Colonic mucosa (tissue), 4 donors: ENCODE measurements at places on chromosomes 5 and 9. TPM values are rescaled to one million over a fixed set of nuclear protein-coding genes. Genes with fewer than 3 reads are reported as not detected.

- no peaks in the 10 kb centered on the region for H3K27me3 ChIP-seq
- H3K36me3 ChIP-seq: no peaks in the 10 kb centered on the region
- DNase-seq: no peak
- no peak overlapping the region for H3K27ac ChIP-seq
- H3K4me1 ChIP-seq: no peaks in the 10 kb centered on the region
- no peak overlapping the region for H3K4me3 ChIP-seq
Observed at GRCh38 chr5:74352256-74352655, 288.3 kb downstream of the ENC1 start.

DNA sequence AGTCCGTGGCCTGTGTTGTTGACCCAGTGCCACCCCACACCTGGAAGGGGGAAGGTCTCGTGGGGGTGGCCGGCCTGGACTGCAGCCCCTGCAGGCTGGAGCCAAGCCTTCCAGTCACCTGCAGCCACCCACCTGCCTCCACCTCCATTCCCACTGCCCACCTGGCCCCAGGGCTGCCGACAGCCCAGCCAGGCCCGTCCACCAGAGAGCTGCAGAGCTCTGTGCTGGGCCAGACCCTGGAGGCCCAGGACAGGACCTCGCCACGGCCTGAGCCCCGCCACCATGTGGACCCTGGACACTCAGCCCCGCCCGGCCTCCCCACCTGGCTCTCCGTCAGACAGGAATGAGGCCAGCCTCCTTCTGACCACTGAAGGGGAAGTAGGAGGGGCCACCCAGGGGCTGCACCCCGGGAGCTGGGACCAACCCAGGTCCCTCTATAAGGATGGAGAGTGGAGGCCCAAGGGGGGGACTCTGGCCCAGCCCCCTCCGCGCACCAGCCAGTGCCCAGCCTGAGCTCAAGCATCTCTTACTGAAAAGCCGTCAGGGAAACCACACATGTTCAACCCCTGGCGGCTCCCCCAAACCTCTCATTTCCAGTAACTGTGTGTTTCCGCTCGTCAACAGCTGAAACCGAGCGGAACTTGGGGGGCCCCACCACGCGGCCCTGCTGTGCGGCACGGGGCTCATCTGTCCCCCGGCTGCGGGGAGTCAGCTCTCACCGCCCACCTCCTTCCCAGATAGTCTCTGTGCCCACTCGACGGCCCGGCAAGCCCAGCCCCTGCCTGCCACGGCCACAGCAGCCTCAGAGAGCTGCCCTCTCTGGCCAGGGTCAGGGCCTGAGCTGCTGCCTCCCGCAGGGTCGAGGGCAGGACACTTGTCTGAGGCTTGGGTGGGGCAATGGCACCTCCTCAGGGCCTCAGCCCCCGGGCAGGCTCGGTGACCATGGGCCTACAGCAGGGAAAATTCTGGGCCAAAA lies 12.8 kb downstream of the NOTCH1 start:
- H3K4me1 ChIP-seq: peaks cover 61% of the 10 kb centered on the region
- H3K36me3 ChIP-seq: no peaks in the 10 kb centered on the region
- H3K27me3 ChIP-seq: no peaks in the 10 kb centered on the region
- DNase-seq: no peak
- H3K27ac ChIP-seq: peak overlapping the region; percentile 65
- no peak overlapping the region for H3K4me3 ChIP-seq

DNA sequence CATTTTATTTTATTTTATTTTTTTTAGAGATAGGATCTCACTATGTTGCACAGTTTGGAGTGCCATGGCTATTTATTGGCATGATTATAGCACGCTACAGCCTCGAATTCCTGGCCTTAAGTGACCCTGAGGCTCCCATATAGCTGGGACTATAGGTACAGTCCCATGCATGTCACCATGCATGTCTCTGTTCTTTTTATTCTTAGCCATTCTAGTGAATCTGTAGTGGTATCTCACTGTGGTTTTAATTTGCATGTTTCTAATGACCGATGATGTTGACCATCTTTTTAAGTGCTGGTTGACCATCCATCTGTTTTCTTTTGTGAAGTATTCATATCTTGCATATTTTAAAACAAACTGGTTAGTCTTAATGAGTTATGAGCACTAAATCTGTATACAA lies 76.1 kb downstream of the SLC44A1 start:
- H3K27ac ChIP-seq: no peak overlapping the region
- no peak overlapping the region for H3K4me3 ChIP-seq
- no peak for DNase-seq
- H3K27me3 ChIP-seq: no peaks in the 10 kb centered on the region

GRCh38 chr5:141711687-141712086 lies 29.7 kb upstream of the ARAP3 start:
- no peak for DNase-seq
- no peak overlapping the region for H3K27ac ChIP-seq
- H3K27me3 ChIP-seq: no peaks in the 10 kb centered on the region
- H3K4me1 ChIP-seq: no peaks in the 10 kb centered on the region
- no peaks in the 10 kb centered on the region for H3K36me3 ChIP-seq

GRCh38 chr9:6045364-6045763 lies 29.9 kb upstream of the RANBP6 start:
- DNase-seq: no peak
- no peak overlapping the region for H3K27ac ChIP-seq
- H3K4me1 ChIP-seq: no peaks in the 10 kb centered on the region

GRCh38 chr9:37639109-37639762 lies 11.5 kb upstream of the FRMPD1 start:
- no peak overlapping the region for H3K4me3 ChIP-seq
- H3K27ac ChIP-seq: no peak overlapping the region
- no peaks in the 10 kb centered on the region for H3K36me3 ChIP-seq
- H3K4me1 ChIP-seq: no peaks in the 10 kb centered on the region
- no peak for DNase-seq
- no peaks in the 10 kb centered on the region for H3K27me3 ChIP-seq

DNA sequence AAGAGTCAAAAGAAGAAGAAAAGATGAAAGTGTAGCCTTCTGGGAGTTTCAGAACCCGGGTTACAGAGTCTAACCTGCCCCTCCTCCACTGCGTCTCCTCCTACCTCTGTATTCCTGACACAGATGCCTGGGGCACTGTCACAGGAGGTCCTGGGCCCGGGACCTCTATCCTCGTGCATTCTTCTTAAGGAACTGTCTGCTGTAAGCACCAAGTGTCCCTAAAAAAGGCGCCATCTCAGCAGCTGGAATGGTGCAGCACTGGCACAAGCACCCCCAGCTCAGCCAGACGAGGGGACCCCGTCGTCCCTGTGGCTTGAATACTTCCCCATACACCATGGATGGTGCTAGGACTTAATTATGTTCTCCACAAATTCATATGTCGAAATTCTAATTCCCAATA lies 35.8 kb upstream of the MVB12B start:
- no peak for DNase-seq
- no peaks in the 10 kb centered on the region for H3K36me3 ChIP-seq
- no peak overlapping the region for H3K27ac ChIP-seq
- no peaks in the 10 kb centered on the region for H3K27me3 ChIP-seq

DNA sequence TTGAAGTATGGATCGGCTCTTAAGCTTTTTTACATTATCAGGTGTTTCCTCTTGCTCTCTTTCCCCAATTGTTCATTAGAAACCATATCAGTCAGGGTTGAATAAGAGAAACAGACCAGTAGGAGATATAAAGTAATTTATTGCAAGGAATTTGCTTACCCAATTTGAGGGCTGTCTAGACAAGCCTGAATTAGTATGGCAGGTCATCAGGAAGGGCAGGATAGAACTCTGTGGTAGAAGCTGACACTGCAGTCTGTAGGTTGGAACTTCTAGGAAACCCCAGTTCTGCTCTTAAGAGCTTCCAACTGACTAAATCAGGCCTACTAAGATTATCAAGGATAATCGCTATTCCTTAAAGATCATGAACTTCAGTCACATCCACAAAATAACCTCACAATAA lies 24.3 kb downstream of the ISOC1 start:
- H3K4me3 ChIP-seq: no peak overlapping the region
- no peak for DNase-seq
- H3K4me1 ChIP-seq: no peaks in the 10 kb centered on the region
- no peaks in the 10 kb centered on the region for H3K27me3 ChIP-seq
- no peak overlapping the region for H3K27ac ChIP-seq
- no peaks in the 10 kb centered on the region for H3K36me3 ChIP-seq

GRCh38 chr9:78971540-78971939 lies 600.2 kb upstream of the TLE4 start:
- no peaks in the 10 kb centered on the region for H3K36me3 ChIP-seq
- H3K4me3 ChIP-seq: no peak overlapping the region
- H3K27me3 ChIP-seq: no peaks in the 10 kb centered on the region
- H3K4me1 ChIP-seq: no peaks in the 10 kb centered on the region
- H3K27ac ChIP-seq: no peak overlapping the region

DNA sequence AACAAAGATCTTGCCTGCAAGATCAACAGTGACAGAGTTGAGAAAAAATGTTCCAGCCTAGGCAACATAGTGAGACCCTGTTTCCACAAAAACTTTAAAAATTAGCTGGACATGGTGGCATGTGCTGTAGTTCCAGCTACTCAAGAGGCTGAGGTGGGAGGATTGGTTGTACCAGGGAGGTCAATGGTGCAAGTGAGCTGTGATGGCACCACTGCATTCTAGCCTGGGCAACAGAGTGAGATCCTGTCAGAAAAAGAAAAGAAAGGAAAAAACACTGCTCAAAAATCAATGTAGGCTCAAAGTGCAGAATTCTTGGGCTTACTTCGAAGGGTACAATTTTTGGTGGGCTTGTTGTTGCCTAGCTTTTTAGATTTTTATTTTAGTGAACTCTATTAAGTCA lies 145.4 kb downstream of the PLPPR1 start:
- H3K4me3 ChIP-seq: no peak overlapping the region
- no peaks in the 10 kb centered on the region for H3K4me1 ChIP-seq
- no peak for DNase-seq
- no peaks in the 10 kb centered on the region for H3K36me3 ChIP-seq
- H3K27ac ChIP-seq: no peak overlapping the region

DNA sequence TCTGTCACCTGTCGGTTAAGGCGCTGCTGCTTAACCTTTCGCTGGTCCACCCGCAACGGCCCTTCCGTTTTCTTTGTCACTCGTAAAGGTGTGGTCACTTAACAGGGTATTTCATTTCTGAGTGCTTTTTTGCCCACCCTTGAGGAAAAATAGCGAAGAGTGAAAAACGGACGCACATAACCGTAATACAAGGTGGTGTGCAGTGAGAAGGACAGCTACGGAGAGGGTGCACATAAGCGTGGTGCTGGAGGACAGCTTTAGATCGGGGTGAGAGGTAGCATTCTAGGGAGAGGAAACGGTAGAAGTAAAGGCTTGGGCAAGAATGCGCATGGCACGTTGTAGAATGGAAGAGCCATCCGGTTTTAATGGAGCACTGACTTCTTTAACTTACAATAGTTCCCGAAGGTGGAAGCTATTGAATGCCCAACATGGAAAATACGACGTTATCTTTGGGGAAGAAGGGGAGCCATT lies 761 bp downstream of the CCT5 start:
- H3K36me3 ChIP-seq: peaks cover 3% of the 10 kb centered on the region
- peak overlapping the region; percentile 72 for H3K4me3 ChIP-seq

DNA sequence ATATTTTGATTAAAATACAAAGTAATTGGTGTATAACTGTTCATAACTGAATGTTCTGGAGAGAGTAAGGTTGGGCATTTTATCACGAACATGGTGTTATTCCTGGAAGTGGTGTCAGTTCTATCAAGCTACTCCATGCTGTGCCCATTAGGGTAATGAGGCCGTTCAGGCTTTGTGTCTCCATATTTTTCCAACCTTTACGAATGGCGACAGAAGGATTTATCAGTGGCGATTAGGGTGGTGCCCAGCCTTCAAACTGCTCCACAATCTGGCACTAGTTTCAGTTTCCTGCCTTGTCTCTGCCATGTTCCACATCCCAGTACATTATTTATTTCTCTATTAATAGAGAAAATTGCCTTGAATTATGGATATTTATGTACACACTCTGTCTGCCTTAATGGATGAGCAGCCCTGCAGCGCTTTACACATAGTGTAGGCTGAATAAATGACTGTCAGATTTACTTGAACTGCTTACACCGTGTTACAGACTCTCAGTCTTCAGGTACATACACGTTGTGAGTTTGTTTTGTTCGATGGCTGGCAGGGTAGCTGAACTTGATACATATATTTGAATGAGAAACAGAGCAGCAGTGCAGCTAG lies 23.9 kb upstream of the TMC1 start:
- no peak for DNase-seq
- H3K27me3 ChIP-seq: no peaks in the 10 kb centered on the region
- H3K27ac ChIP-seq: no peak overlapping the region

DNA sequence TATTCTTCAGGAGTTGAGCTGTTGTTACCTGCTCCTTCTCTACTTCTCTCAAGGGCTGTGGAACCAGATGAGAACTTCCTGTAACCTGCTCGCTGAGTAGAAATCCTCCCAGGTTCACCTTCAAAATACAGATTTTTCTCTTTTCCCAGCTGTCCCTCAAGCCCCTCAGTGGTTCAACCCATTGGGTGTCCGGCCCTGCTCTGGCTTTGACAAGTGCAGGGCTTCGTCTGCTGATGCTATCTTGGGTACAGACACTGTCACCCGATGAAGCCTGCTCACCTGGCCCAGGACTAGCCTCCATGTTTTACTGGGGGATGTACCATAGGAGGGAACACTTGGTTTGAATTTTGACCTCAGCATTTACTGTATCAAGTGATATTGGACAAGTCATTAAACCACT lies 490.4 kb downstream of the IRX1 start:
- DNase-seq: no peak
- H3K4me1 ChIP-seq: no peaks in the 10 kb centered on the region
- H3K27me3 ChIP-seq: no peaks in the 10 kb centered on the region

- H3K4me1 ChIP-seq: no peaks in the 10 kb centered on the region
- no peaks in the 10 kb centered on the region for H3K27me3 ChIP-seq
- no peak overlapping the region for H3K4me3 ChIP-seq
- no peaks in the 10 kb centered on the region for H3K36me3 ChIP-seq
- DNase-seq: no peak
- H3K27ac ChIP-seq: no peak overlapping the region
Observed at GRCh38 chr5:19240170-19240569, 747.8 kb downstream of the CDH18 start.

GRCh38 chr5:31614151-31615020 lies 24.5 kb upstream of the PDZD2 start:
- no peak overlapping the region for H3K27ac ChIP-seq
- no peak overlapping the region for H3K4me3 ChIP-seq
- H3K27me3 ChIP-seq: no peaks in the 10 kb centered on the region

GRCh38 chr5:163106098-163106497 lies 331.3 kb upstream of the CCNG1 start:
- no peak for DNase-seq
- no peak overlapping the region for H3K4me3 ChIP-seq
- no peaks in the 10 kb centered on the region for H3K36me3 ChIP-seq

GRCh38 chr9:27108981-27109541 lies at the start of gene TEK:
TSS of gene TEK (plus strand) at chr9:27109225. CDS start at chr9:27109591, 366 bp downstream.
- no peak for DNase-seq
- H3K27ac ChIP-seq: no peak within 1 kb of the TSS
- H3K27me3 ChIP-seq: no peaks in the 10 kb centered on the region
- no peak within 1 kb of the TSS for H3K4me3 ChIP-seq

C9 gene
- not detected for total RNA-seq

DBH gene
- not detected for total RNA-seq

PCDHGA2 gene
- total RNA-seq: 0.50 TPM

OR1N1 gene
- not detected for total RNA-seq

IGIP gene
- 7.8 TPM for total RNA-seq

PPP1R26 gene
- 19.7 TPM for total RNA-seq

ANKRD18B gene
- total RNA-seq: 0.57 TPM

FOXD4L6 gene
- not detected for total RNA-seq

OBP2B gene
- total RNA-seq: not detected
